ENCODE measurements at places on chromosomes 3 and 15.

- DNase-seq: no peak
Observed at GRCh38 chr15:52622791-52623190, 54.0 kb upstream of the ARPP19 start.

DNA sequence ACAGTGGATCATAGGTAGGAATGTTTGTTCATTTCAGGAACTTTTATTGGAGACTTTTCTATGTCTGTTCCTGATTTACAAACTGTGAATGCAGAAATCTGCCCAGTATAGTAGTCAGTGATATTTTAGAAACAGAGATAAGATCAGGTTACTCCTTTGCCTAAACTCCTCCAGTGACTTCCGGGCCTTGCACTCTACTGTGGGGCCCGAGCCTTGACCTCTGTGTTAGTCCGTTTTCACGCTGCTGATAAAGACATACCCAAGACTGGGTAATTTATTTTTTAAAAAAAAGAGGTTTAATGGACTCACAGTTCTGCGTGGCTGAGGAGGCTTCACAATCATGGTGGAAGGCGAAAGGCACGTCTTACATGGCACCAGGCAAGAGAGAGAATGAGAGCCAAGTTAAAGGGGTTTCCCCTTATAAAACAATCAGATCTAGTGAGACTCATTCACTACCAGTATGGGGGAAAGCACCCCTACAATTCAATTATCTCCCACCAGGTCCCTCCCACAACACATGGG, 127.1 kb downstream of the DNAJB8 start:
- DNase-seq: no peak

DNA sequence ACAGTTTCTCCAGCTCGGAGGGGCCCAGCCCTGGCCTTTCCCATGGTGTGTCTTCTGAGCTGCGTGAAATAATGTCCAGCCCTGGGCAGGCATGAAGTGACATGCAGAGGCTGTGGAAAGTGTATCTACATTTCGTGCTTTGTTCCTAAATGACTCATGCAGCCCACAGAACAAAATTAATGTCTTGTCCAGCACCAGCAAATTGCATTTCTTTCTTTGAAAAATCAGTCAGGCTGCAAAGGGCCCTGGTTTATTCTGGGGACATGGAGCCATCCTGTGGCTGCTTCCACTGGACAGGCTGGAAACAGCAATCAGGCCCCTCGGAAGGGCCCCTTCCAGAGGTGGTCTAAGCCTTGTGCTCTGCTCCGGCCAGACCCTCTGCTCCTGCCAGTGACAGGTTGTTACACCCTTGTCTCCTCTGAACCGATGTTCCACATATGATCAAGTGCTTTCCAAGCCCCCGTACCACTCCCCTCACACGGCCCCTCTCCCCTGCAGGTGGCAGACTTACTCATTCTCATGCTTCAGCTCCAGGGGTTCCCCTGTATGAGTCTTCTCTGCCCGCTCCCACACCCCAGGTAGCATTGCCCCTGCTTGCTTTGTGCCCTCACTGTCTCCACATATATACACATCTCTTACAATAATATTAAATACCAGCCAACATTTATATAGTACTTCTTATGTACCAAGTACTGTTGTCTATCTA, 33.7 kb downstream of the CRYGS start:
- DNase-seq: no peak

- DNase-seq: no peak
Observed at GRCh38 chr3:59290358-59290757, 240.5 kb upstream of the CFAP20DC start.

DNA sequence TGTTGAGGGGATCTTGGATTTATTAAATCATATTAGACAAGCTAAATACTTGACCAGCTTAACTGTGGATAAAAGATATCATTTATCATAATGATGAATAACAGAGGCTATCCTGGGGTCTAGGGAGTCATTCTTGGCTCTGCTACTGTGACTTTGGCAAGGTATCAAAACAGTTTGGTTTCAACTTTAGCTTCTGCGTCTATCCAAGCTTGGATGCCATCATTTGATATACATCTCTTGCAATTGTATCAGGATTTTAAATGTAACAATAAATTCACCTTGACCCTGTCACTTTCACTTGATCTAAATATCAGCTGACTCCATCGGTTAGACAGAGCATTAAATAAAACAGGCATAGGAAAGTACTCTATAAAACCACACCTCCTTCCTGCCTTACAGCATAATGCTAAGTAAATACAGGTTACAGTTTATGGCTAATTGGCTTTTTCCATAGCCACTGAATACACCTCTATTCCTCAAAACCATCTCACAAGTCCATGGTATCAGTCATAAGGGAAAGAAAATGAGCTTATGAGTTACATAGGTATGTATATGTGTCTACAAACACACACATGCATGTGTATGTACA, 262.9 kb downstream of the CTNNB1 start:
- DNase-seq: no peak

DNA sequence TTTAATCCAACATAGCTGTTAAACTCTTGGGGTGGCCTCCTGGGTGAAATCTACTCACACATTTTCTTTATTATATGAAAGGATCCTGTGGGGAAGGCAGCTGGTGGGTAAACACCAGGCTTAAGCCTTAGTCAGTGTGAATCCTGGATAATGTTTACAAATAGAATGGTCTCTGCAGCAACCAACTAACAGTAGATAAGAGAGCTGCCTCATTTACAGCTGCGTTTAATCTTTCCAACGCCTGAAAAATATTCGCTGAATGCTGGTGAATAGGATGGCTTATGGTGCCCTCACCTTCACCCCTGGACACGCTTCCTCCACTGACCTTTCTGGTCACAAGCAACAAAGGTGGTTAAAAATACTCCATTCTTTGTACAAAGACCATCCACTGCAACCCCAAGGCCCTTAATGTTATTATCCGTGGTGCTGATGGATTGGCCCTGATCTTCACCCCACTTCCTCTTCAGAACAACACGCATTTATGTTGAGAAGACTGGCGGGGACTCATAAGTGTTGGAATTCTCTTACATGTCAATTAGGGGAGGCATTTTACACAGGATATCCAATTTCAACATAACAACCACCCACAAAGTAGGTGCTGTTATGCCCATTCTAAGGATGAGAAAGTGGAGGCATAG, 120.0 kb upstream of the FRMD4B start:
- DNase-seq: no peak

- DNase-seq: no peak
Observed at GRCh38 chr15:26731965-26732364, 40.9 kb downstream of the GABRB3 start.

DNA sequence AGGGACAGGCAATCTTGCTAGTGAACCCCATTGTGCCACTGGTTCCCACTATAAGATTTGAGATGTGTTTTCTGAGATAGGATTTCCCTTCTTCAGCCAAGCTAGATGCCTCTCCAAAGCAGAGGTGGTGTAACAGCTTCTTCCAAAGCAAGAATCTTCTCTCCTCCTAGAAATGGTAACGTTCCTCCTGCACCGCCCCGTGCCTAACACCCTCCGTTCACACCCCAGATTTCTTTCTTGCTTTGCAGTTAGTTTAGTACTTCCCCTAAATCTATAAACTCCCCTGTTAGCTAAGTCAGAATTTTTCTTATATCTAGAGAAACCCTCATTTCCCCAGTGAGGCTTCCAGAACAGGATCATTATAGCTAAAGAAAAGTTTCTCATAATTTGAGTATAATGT, 617.6 kb upstream of the MDFIC2 start:
- DNase-seq: no peak

DNA sequence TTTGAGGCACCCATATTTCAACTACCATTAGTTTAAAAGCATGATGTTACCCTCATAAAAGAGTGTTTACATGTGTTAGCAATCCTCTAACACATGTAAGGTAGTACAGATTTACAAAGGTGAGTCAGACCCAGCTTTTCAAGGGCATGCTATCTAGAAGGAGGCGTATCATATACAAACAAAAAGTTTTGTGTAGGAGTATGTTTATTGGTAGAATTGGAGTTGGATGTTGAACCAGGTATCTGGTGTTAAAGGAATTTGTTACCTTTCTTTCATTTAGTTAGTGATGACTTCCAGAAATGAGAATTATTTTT, 2.4 kb downstream of the HACD3 start:
- DNase-seq: no peak

- DNase-seq: no peak
Observed at GRCh38 chr3:177149106-177149505, 48.2 kb downstream of the TBL1XR1 start.

DNA sequence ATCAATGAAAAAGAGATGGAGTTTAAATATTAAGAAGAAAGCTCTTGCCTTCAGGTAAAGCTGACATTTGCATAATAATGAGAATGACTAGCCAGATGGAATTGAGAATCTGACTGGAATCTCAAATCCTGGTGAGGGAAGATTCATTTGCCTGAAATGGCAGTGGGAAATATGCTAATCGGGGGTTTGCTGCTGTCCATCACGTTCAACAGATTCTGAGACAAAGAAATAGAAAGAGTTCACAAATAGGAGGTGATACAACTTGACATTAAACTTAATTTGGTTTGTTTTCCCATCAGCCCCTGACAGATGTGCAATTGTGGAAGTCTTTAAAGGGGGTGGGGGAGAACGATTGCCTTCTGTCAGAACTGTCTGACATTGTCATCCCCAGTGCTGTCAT, 347.4 kb downstream of the PDCD6IP start:
- DNase-seq: no peak

DNA sequence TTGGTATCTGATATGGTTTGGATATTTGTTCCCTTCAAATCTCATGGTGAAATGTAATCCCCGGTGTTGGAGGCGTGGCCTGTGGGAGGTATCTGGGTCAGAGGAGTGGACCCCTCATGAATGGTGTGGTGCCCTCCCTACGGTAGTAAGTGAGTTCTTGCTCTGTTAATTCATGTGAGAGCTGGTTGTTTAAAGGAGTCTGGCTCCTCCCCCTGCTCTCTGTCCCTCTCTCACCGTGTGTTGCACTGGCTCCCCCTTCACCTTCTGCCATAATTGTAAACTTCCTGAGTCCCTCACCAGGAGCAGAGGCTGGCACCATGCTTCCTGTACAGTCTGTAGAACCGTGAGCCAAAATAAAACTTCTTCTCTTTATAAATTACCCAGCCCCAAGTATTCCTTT, 246.9 kb upstream of the AGTR1 start:
- no peak for DNase-seq

GRCh38 chr3:148789906-148790305, 37.7 kb upstream of the CPB1 start:
- DNase-seq: no peak
